ENCODE measurements at places on chromosomes 11 and 22. TPM values are rescaled to one million over a fixed set of nuclear protein-coding genes. Genes with fewer than 3 reads are reported as not detected.
A peak's percentile ranks its signal among the peaks of the same experiment; 100 is the strongest.

- no peaks in the 10 kb centered on the region for H3K27me3 ChIP-seq
- no peak overlapping the region for H3K4me3 ChIP-seq
- no peak for DNase-seq
- H3K36me3 ChIP-seq = no peaks in the 10 kb centered on the region
These were observed 34.6 kb downstream of the PRDM10 start for GRCh38 chr11:129967996-129968395.

- H3K36me3 ChIP-seq = no peaks in the 10 kb centered on the region
- no peaks in the 10 kb centered on the region for H3K4me1 ChIP-seq
- no peak for DNase-seq
These were observed 99.1 kb upstream of the MTNR1B start for GRCh38 chr11:92870196-92870832.

DNA sequence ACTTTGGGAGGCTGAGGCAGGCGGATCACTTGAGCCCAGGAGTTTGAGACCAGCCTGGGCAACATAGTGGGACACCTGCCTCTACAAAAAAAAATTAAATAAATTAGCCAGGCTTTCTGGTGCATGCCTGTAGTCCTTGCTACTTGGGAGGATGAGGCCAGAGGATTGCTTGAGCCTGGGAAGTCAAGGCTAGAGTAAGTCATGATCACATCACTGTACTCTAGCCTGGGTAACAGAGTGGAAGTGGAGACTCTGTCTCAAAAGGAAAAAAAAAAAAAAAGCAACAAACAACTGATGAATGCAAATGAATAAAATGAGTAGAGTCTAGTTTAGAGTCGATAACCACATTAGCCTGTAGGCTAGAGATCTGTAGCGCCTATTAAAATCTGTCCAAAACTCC, 3.9 kb upstream of the BCL2L13 start:
- no peak overlapping the region for H3K4me3 ChIP-seq
- no peaks in the 10 kb centered on the region for H3K27me3 ChIP-seq
- no peak for DNase-seq
- H3K27ac ChIP-seq = no peak overlapping the region

DNA sequence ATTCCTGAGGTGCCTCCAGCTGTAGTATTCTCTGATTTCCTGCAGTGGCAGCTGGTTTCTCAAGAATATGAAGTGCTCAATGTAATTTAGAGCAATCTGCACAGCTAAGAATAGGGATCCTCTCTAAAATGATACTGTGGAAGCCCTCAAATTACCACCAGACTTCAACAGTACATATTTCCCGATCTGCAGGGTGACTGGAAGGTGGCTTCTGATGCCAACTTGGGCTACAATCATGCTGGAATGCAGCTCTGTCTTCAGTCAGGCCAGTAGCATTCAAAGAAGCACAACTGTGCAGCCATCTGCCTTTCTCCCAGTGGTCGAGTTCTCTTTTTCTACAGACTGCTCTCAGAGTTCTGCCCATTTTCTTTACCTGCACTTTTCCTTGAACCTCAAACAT, 55.5 kb upstream of the CD5 start:
- no peaks in the 10 kb centered on the region for H3K27me3 ChIP-seq
- DNase-seq = no peak
- no peaks in the 10 kb centered on the region for H3K36me3 ChIP-seq
- H3K4me3 ChIP-seq = no peak overlapping the region
- H3K4me1 ChIP-seq = peaks cover 19% of the 10 kb centered on the region

DNA sequence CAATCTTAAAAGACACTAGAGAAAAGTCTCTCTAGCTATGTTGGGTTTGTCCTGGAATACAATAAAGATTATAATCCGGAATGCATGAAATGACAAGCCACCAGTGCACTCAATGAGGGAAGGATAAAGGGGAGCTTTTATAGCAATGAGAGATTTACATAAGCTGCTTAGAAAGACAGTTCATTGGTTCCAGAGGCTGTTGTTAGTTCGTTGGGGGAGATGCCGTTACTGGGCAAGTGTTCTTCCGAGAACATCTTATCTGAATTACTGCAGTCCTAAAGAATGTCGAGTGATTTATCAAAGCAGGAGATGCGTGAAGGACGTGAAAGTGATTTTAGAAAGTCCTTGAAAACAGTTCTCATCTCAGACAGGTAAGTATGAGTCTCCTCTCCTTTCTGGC, 33.6 kb downstream of the SYN3 start:
- no peaks in the 10 kb centered on the region for H3K36me3 ChIP-seq
- no peak overlapping the region for H3K4me3 ChIP-seq
- peaks cover 9% of the 10 kb centered on the region for H3K27me3 ChIP-seq

DNA sequence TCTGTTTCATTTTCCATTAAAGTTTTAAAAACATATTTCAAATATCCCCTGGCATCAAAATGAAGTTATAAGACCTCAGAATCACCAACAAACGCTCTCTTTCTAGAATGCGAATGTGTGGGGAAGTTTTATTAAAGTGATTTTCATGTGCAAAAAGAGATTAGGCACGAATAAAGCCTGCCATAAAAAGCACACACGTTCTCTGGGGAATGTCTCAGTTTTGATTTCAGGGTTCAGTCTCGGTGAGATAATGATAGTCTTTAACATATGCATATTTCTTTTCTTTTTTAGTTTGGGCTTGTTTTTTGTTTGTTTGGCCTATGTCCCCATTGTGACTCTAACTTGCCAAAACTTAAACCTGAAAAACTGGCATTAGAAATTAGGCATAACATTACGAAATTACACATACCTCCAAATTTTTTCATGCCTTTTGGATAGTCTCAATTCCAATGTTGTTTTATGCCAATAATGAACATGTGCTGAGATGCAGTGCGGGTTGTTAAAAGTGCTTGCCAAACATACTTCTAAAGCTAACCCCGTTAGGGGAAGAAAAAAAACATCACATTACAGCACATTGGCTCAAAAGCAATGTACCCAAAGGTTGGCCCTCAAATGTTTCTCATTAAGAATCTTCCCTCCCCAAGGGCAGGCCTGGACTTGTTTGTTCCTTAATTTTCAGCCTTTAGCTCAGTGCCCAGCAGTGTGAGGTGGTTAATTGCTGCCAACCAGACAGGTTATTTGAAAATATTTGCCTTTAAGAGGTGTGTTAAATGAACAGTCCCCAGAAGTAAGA, 33.2 kb upstream of the FBLN1 start:
- no peaks in the 10 kb centered on the region for H3K36me3 ChIP-seq
- H3K27ac ChIP-seq = peak overlapping the region; percentile 58
- DNase-seq = no peak
- H3K27me3 ChIP-seq = no peaks in the 10 kb centered on the region
- H3K4me1 ChIP-seq = no peaks in the 10 kb centered on the region

DNA sequence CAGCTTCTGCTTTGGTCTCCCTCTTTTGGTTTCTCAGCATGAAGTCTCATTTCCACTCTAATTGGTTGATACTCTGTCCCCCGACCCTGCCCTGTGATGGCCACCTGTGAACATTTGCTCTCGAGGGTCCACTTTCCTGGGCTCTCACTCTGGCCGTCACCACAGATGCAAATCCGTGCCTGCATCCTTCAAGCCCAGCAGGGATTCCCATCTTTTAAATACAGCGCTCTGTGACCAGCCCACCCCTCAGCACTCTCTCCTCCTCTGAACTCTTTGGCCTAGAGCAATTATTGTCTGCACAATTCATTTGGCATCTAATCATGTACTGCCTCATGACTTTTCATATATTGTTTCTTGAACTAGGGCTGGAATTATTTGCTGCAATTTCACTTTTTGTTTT, 26.0 kb downstream of the PKNOX2 start:
- H3K4me1 ChIP-seq = peaks cover 3% of the 10 kb centered on the region
- peaks cover 15% of the 10 kb centered on the region for H3K27me3 ChIP-seq
- no peak overlapping the region for H3K4me3 ChIP-seq
- no peak overlapping the region for H3K27ac ChIP-seq
- no peaks in the 10 kb centered on the region for H3K36me3 ChIP-seq
- no peak for DNase-seq

GRCh38 chr11:74680703-74681531, 50.3 kb downstream of the CHRDL2 start:
- no peak overlapping the region for H3K4me3 ChIP-seq
- H3K4me1 ChIP-seq = peaks cover 8% of the 10 kb centered on the region
- no peak overlapping the region for H3K27ac ChIP-seq
- H3K27me3 ChIP-seq = no peaks in the 10 kb centered on the region
- H3K36me3 ChIP-seq = no peaks in the 10 kb centered on the region

GRCh38 chr11:40235841-40236240, 1223.6 kb downstream of the LRRC4C start:
- no peaks in the 10 kb centered on the region for H3K36me3 ChIP-seq
- H3K4me3 ChIP-seq = no peak overlapping the region
- no peak overlapping the region for H3K27ac ChIP-seq
- DNase-seq = no peak
- no peaks in the 10 kb centered on the region for H3K4me1 ChIP-seq

DNA sequence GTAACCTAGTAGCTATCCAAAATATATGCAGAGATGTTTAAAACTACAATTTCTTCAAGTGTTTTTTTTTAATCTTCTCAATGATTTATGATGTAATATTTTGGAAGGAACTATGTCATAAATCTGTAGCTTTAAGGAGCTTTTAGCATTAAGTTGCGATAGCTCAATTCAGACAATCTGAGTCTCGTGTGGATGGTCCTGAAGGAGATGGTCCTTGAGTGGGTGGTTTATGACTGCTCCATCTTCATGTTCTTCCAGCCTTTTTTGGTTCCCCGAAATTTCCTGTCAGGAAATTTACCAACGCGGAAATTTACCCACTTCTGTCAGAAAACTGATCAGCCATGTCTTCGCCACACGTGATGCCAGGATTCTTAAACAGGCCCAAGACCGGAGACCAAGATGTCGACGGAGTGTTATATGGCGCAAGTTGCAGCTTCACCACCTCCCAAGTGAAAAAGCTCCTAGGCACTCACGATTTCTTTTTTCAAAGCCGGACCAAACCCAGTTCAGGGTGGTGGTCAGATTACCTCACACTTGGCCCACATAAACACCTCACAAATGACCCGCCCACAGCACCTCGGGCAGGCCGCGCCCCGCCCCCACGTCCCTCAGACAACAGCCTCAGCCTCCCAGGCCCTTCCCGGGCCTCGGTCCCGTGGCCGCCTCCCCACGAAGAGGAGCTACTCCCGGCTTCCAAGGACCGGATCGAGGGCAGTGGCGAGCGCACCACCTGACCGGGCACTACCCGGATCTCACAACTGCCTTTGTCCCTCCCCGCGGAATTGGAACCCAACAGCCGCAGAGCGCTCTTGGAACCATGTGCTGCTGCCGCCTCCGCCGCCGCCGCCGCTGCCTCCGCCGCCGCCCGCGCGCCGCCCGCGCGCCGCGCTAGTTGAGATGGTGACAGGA, at the start of gene MORC2:
TSS of gene MORC2 (minus strand) at position 760 of the 909 bp plus-strand sequence. CDS start 885 bp downstream, outside the sequence.
- peak within 1 kb of the TSS; percentile 82 for H3K4me3 ChIP-seq
- H3K27me3 ChIP-seq = no peaks in the 10 kb centered on the region
- peaks cover 27% of the 10 kb centered on the region for H3K4me1 ChIP-seq
- DNase-seq = peak; percentile 86

- H3K4me1 ChIP-seq = peaks cover 8% of the 10 kb centered on the region
- DNase-seq = no peak
- no peaks in the 10 kb centered on the region for H3K36me3 ChIP-seq
- H3K27ac ChIP-seq = no peak overlapping the region
- no peaks in the 10 kb centered on the region for H3K27me3 ChIP-seq
- H3K4me3 ChIP-seq = no peak overlapping the region
These were observed 24.2 kb downstream of the NAV2 start for GRCh38 chr11:19736831-19737230.

DNA sequence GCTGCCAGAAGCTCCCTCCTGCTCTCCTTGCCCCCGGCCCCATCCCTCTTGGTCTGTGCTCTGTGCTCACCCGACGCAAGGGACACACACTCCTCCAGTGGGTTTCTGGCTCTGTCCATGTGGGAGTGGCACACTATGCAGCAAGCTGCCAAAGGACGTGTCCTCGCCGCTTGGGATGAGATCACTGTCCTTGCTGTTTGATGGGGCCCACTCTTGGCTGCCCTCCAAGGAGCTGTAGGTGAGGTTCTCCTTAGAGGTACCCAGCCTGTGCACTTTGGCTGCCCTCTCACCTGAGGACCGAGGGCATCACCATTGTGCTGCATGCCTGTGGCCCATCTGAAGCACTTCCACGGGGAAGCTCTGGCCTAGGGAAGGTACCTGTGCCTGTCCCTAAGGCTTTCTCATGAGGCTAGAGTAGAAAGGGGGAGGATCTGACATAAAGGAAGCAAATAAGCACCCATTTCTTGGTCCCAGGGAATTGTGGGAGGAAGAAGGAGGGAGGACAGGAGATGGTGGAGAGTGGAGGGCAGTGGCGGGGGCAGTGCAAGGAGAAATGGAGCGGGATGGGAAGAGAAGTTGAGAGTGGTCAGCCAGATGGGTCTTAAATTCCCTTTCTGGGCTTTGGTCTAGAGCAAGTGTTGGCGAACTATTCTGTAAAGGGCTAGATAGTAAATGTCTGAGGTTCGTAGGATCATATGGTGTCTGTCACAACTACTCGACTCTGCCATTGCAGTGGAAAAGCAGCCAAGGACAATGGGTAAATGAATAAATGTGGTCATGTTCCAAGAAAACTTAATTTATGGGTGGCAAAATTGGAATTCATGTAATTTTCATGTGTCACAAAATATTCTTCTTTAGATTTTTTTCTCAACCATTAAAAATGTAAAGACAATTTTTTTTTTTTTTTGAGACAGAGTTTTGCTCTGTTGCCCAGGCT, 47.0 kb upstream of the AMPD3 start:
- H3K4me1 ChIP-seq = peaks cover 17% of the 10 kb centered on the region
- no peak for DNase-seq
- no peaks in the 10 kb centered on the region for H3K36me3 ChIP-seq
- H3K27me3 ChIP-seq = no peaks in the 10 kb centered on the region
- no peak overlapping the region for H3K27ac ChIP-seq

- DNase-seq = no peak
- no peak overlapping the region for H3K4me3 ChIP-seq
- no peak overlapping the region for H3K27ac ChIP-seq
These were observed 31.9 kb downstream of the SCGB1A1 start for GRCh38 chr11:62450543-62451240.

- H3K27ac ChIP-seq = no peak overlapping the region
- H3K4me1 ChIP-seq = no peaks in the 10 kb centered on the region
- DNase-seq = no peak
- H3K36me3 ChIP-seq = no peaks in the 10 kb centered on the region
- H3K27me3 ChIP-seq = no peaks in the 10 kb centered on the region
These were observed 158.8 kb downstream of the MPPED1 start for GRCh38 chr22:43570531-43571165.

- H3K4me3 ChIP-seq = no peak overlapping the region
- peaks cover 17% of the 10 kb centered on the region for H3K4me1 ChIP-seq
- no peak for DNase-seq
- H3K27ac ChIP-seq = no peak overlapping the region
- no peaks in the 10 kb centered on the region for H3K27me3 ChIP-seq
These were observed 2.0 kb upstream of the CEND1 start for GRCh38 chr11:791658-792534.

GRCh38 chr11:15901790-15902189, 454.6 kb downstream of the SOX6 start:
- no peaks in the 10 kb centered on the region for H3K36me3 ChIP-seq
- H3K4me3 ChIP-seq = no peak overlapping the region
- no peaks in the 10 kb centered on the region for H3K27me3 ChIP-seq
- no peaks in the 10 kb centered on the region for H3K4me1 ChIP-seq

- no peaks in the 10 kb centered on the region for H3K36me3 ChIP-seq
- peaks cover 6% of the 10 kb centered on the region for H3K4me1 ChIP-seq
- H3K27me3 ChIP-seq = no peaks in the 10 kb centered on the region
- no peak overlapping the region for H3K4me3 ChIP-seq
These were observed 85.2 kb downstream of the CCDC34 start for GRCh38 chr11:27277843-27278242.

Gene IGHMBP2
- 20.3 TPM for total RNA-seq

Gene SPI1
- total RNA-seq = 168 TPM

Gene IGLL5
- total RNA-seq = 12.3 TPM

Gene PRAME
- total RNA-seq = not detected

Gene DGAT2
- 6.2 TPM for total RNA-seq

Gene RTCB
- total RNA-seq = 61.1 TPM

Gene TRIM6
- 2.4 TPM for total RNA-seq

Gene PHOX2A
- total RNA-seq = not detected

Gene HIPK3
- 146 TPM for total RNA-seq

Gene UPK3A
- total RNA-seq = not detected

Data from upper lobe of right lung (tissue), 1 donor.